Chondrocyte (in vitro differentiated cells): ENCODE measurements at places on chromosomes 1 and 21. TPM values are rescaled to one million over a fixed set of nuclear protein-coding genes. Genes with fewer than 3 reads are reported as not detected.

DNA sequence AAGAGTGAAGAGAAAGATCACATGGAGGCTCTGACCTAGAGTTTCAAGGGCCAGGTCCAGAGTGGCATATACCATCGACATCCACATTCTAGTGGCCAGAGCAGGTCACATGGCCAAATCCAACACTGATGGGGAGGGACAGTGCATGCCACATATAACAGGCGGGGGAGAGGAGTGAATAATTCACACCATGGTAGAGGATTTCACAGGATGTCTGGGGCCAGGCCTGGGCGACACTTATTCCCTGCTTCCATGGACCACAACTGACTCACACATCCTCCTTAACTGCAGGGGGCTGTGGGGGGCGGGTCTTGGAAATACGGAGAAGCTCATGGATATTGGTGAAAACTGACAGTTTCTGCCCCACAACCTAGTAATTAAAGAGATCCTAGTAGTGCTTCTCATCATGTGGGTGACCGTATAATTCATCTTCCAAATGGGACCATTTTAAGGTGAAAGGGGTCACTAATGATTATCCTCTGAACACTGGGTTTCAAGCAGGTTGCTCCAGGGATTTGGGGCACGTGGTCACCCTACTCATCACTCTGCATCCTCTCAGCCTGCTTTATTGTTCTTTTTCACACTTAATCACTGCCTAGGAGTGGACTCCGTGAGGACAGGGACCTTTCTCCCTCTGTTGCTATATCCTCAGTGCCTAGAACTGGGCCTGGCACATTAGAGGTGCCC is 44.0 kb downstream of the IGSF21 start:
- no peaks in the 10 kb centered on the region for H3K36me3 ChIP-seq
- no peak for DNase-seq
- peaks cover 16% of the 10 kb centered on the region for H3K27me3 ChIP-seq
- no peak overlapping the region for H3K4me3 ChIP-seq
- no peak overlapping the region for H3K27ac ChIP-seq

DNA sequence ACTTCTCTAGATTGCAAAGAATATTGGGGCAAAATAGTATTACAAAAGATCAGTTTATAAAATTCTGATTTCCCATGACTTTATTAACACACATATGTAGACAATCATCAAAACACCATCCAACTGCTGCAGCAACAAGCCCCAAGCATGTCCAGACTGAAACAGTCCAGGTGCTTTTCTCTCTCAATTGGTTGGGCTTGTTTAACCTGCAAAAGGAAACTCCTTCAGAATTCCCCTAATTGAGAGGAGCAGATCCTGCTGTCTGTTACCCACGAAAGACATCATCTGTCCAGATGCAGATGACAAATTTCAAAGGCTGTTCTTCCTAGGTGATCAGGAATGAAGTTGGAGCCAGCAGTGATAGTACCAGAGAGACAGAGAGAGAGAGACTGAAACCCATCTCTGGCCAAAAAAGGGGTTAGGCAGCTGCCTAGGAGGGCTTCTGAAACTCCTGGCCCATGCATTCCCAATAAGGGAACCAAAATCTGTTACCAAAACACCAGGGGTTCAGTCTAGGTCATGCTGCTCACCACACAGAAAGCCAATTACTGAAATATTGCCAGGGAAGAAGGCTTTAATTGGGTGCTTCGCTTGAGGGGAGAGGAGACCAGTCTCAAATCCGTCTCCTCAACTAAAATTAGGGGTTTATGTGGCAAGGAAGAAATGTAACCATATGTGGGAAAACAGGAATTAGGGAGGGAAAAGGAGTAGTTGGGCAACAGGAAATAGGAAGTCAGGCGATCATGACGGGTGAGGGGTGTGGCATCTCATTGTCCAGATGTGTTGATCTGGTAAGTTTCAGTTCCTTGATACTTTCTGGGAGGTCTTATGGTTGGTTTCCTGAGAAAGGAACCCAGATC is 34.7 kb upstream of the RGL1 start:
- no peak for DNase-seq
- no peak overlapping the region for H3K4me3 ChIP-seq
- no peak overlapping the region for H3K27ac ChIP-seq
- peaks cover 12% of the 10 kb centered on the region for H3K36me3 ChIP-seq
- no peaks in the 10 kb centered on the region for H3K27me3 ChIP-seq

- H3K36me3 ChIP-seq: peaks cover 2% of the 10 kb centered on the region
- no peak overlapping the region for H3K4me3 ChIP-seq
- no peaks in the 10 kb centered on the region for H3K27me3 ChIP-seq
- no peak overlapping the region for H3K27ac ChIP-seq
Observed at GRCh38 chr1:184610876-184611595, 143.6 kb downstream of the EDEM3 start.

- no peak overlapping the region for H3K27ac ChIP-seq
- H3K36me3 ChIP-seq: no peaks in the 10 kb centered on the region
- no peak overlapping the region for H3K4me3 ChIP-seq
- H3K4me1 ChIP-seq: no peaks in the 10 kb centered on the region
- peaks cover 8% of the 10 kb centered on the region for H3K27me3 ChIP-seq
- no peak for DNase-seq
Observed at GRCh38 chr1:175784831-175785230, 41.4 kb upstream of the TNR start.

- no peaks in the 10 kb centered on the region for H3K27me3 ChIP-seq
- no peak for DNase-seq
- H3K36me3 ChIP-seq: no peaks in the 10 kb centered on the region
- peaks cover 5% of the 10 kb centered on the region for H3K4me1 ChIP-seq
- H3K4me3 ChIP-seq: no peak overlapping the region
Observed at GRCh38 chr1:170097449-170097948, 23.0 kb upstream of the KIFAP3 start.

Gene CFAP57
- total RNA-seq: 0.10 to 0.19 TPM (median 0.15 TPM) in 3 replicates

Gene FCRL5
- not detected in 3 replicates for total RNA-seq

Gene FBXO2
- 1.2 to 1.6 TPM (median 1.2 TPM) in 3 replicates for total RNA-seq
